Activated T-helper 1 cell treated with anti-CD3 and anti-CD28 coated beads, Interleukin-12 subunit alpha, Interleukin-12 subunit beta, Interleukin-2, Interleukin-4 antibody, amounts not matched to agents 30 ng/mL and 10 ng/mL and 1 ng/mL, durations not matched to agents 14 hours and 24 hours and 36 hours (primary cell): ENCODE measurements at places on chromosomes 7 and 10.

- no peaks in the 10 kb centered on the region for H3K4me1 ChIP-seq
- DNase-seq, result no peak
- H3K27me3 ChIP-seq, result no peaks in the 10 kb centered on the region
- H3K36me3 ChIP-seq, result no peaks in the 10 kb centered on the region
- no peak overlapping the region for H3K27ac ChIP-seq
- no peak overlapping the region for H3K4me3 ChIP-seq
Measured at GRCh38 chr7:40211276-40212003, 76.6 kb downstream of the SUGCT start.

DNA sequence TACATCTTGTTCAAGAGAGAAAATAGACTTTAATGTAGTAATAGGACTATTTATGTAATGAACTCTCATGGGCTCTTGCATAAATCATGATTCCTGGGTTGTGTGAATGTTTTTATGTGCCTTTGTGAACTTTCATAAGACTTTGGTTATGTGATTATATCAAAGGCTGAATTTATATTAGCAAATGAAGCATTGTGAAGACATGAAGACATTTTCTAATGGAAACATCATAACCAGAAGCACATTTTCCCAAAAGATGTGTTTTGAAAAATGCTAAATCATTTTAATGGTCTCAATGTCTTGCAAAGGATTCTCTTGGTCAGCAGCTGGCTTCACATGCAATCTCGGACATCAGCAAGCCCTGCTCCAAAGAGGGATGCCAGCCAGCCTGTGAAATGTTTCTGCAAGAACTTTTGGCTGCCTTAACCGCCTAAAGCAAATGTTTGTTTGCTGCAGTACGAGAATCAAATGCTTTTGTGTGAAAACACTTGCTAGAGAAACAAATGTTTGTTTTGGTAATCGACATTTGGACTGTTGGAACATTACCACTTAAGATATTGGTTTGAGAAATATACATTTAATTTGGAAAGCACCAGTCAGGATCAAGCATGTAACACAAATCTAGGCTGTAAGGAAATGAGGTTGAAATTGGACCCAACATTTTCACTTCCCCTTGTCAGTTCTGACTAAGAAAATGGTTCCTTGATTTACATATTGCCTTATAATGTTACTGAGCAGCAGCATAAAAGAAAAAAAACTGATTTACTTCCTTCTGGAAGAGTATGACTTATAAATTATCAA lies 102.1 kb downstream of the RTKN2 start:
- H3K27me3 ChIP-seq, result no peaks in the 10 kb centered on the region
- H3K27ac ChIP-seq, result no peak overlapping the region
- H3K36me3 ChIP-seq, result peaks cover 2% of the 10 kb centered on the region
- H3K4me3 ChIP-seq, result no peak overlapping the region
- no peak for DNase-seq

- peaks cover 13% of the 10 kb centered on the region for H3K27me3 ChIP-seq
- no peak overlapping the region for H3K4me3 ChIP-seq
- no peak for DNase-seq
- H3K27ac ChIP-seq, result no peak overlapping the region
- H3K36me3 ChIP-seq, result no peaks in the 10 kb centered on the region
Measured at GRCh38 chr10:114881417-114881816, 56.6 kb upstream of the TRUB1 start.

DNA sequence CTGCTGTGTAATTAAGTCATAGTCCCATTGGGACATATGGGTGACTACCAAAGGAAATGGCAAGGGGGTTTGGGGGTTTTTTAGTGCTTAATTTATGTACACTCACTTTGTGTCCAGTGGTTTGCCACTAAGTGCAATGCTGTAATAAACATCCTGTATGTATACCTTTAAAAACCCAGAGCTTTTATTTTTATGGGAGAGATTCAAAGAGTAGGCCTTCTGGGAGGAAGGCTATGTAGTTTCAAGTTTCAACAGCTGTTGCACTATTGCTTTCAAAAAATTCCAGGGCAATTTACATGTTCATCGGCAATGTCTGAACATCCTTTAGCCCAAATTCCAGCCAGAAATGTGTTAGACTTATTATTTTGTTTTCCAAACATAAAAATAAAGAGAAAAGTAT lies 744.7 kb downstream of the XPNPEP1 start:
- H3K4me1 ChIP-seq, result no peaks in the 10 kb centered on the region
- H3K36me3 ChIP-seq, result no peaks in the 10 kb centered on the region
- DNase-seq, result no peak
- no peaks in the 10 kb centered on the region for H3K27me3 ChIP-seq
